NCI-H446 (cell line): ENCODE measurements at places on chromosomes 4 and X.

GRCh38 chr4:167102475-167102874 is 131.8 kb downstream of the SPOCK3 start:
- DNase-seq = no peak

- no peak for DNase-seq
Measured at GRCh38 chr4:84965553-84966381, 723 bp downstream of the WDFY3 start.

- no peak for DNase-seq
Measured at GRCh38 chrX:78102091-78102490, 2.0 kb upstream of the PGK1 start.

GRCh38 chr4:74501579-74501978 is 56.6 kb downstream of the AREG start:
- no peak for DNase-seq

DNA sequence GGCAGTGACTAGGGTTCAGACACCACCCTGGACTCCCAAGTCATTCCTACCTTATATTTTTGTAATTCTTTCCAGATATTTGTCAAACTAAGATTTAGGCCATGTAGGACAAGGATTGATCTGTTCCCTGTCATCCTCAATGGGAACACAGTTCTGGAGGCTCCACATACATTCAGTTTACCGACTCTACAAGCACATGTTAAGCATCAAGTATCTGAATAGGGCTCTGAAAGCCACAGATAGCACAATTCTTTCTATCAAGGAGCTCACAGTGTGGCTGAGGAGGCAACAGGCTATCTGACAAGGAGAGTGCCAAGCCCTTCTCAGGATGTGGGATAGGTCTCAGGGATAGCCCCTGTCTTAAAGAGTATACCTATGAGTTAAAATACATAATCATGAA is 37.0 kb upstream of the CXCL8 start:
- DNase-seq = no peak

GRCh38 chr4:94814237-94814636 is 56.5 kb downstream of the BMPR1B start:
- no peak for DNase-seq
